ENCODE measurements at places on chromosomes 2 and 18.

GRCh38 chr2:140808820-140809219 lies 1322.0 kb downstream of the LRP1B start:
- H3K4me3 ChIP-seq = no peak overlapping the region
- no peak overlapping the region for H3K27ac ChIP-seq
- no peaks in the 10 kb centered on the region for H3K4me1 ChIP-seq
- H3K27me3 ChIP-seq = no peaks in the 10 kb centered on the region

DNA sequence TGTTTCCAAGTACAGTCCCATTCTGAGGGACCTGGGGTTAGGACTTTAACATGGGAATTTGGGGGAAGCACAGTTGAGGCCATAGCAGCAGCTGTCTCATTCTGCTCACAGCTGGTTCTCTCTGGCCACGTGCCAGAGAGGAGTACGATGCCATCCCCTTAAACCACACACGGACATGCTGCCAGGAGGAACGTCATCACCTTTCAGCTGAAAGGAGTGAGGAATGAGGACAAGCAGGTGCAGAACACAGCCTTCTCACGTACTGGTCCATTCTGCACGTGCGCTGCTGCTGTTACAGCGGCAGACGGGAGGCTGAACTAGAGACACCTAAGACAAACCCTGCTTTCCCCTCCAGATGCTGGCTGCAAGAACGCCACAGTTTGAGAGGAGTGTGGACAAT lies 33.5 kb downstream of the ODC1 start:
- H3K4me1 ChIP-seq = no peaks in the 10 kb centered on the region
- no peak for DNase-seq
- H3K27me3 ChIP-seq = no peaks in the 10 kb centered on the region
- no peak overlapping the region for H3K4me3 ChIP-seq

DNA sequence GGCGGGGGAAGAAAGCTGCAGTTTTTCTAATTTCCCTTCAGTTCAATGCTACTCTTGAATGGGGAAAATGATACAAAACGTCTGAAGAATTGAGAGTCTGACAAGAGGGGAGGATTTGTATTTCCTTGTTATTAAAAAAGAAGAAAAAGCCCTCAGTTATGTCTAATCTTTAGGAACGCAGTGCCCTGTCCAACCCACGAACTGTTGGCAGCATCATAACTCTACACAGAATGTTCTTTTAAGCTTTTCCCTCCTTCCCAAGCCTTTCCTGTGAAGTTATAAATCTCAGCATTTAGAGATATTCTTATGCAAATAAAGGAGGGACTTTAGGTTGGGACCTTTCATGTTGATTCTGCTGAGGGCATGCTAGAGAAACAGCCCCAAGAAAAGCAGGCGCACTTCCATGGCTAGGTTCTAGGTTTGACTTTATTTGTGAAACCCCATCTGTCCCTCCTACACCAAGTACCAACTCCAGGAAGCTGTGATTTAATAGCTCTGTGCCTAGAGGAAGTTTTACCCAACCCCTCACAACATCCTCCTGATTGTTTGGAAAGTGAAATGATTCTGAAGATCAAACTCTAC lies 288.6 kb downstream of the SETBP1 start:
- H3K4me3 ChIP-seq = no peak overlapping the region
- no peak for DNase-seq
- no peaks in the 10 kb centered on the region for H3K4me1 ChIP-seq
- H3K27ac ChIP-seq = no peak overlapping the region
- no peaks in the 10 kb centered on the region for H3K27me3 ChIP-seq
- no peaks in the 10 kb centered on the region for H3K36me3 ChIP-seq

DNA sequence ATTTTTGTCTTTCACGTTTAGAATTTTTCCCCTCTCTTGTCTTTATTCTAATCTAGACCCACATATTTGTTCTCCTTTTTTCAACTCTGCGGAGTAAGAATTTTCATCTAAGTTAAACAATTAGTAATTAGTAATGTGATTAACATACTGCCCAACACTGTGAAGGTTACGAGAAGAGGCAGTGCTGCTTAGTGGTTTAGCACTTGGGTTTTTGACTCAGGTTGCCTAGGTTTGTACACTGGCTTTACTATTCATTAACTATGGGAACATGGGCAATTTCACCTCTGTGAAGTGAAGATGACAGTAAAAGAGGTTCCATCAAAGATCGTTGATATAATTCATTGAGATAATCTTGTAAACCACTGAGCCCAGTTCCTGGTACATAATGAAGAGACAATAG lies 82.2 kb upstream of the PNPT1 start:
- H3K27me3 ChIP-seq = peaks cover 8% of the 10 kb centered on the region
- H3K4me3 ChIP-seq = no peak overlapping the region
- DNase-seq = no peak
- H3K27ac ChIP-seq = no peak overlapping the region
- no peaks in the 10 kb centered on the region for H3K4me1 ChIP-seq

DNA sequence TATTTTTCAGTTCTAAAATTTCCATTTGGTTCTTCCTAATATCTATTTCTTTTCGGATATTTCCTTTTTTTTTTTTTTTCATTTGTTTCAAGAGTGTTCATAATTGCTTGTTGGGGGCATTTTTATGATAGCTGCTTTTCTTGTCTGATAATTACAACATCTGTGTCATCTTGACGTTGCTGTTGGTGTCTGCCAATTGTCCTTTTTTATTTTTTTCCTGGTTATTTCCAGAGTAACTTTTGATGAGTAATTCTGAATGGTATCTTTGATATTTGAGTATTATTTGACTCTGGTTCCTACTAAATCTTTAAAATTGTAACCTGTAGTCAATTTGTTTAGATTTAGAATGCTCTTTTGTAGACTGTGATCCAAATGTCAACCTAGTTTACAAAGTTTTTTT lies 51.3 kb upstream of the CHRNA1 start:
- no peaks in the 10 kb centered on the region for H3K36me3 ChIP-seq
- no peaks in the 10 kb centered on the region for H3K27me3 ChIP-seq
- no peak overlapping the region for H3K27ac ChIP-seq
- no peak overlapping the region for H3K4me3 ChIP-seq
- no peak for DNase-seq
- no peaks in the 10 kb centered on the region for H3K4me1 ChIP-seq

GRCh38 chr18:50194631-50195532 lies at the start of gene MYO5B:
MYO5B (minus strand) TSS chr18:50195147; CDS start chr18:50194793, 354 bp downstream.
- no peak within 1 kb of the TSS for H3K27ac ChIP-seq
- H3K36me3 ChIP-seq = no peaks in the 10 kb centered on the region
- H3K4me1 ChIP-seq = no peaks in the 10 kb centered on the region
- no peak for DNase-seq
- peaks cover under 1% of the 10 kb centered on the region for H3K27me3 ChIP-seq

- no peaks in the 10 kb centered on the region for H3K4me1 ChIP-seq
- no peaks in the 10 kb centered on the region for H3K27me3 ChIP-seq
- no peak for DNase-seq
- no peaks in the 10 kb centered on the region for H3K36me3 ChIP-seq
- H3K4me3 ChIP-seq = no peak overlapping the region
These were observed 135.3 kb downstream of the INSIG2 start for GRCh38 chr2:118223511-118223991.

GRCh38 chr2:126894082-126894481 lies 4.6 kb upstream of the TEX51 start:
- no peak for DNase-seq
- peaks cover 6% of the 10 kb centered on the region for H3K27me3 ChIP-seq
- H3K4me1 ChIP-seq = no peaks in the 10 kb centered on the region
- H3K4me3 ChIP-seq = no peak overlapping the region
- no peak overlapping the region for H3K27ac ChIP-seq
- no peaks in the 10 kb centered on the region for H3K36me3 ChIP-seq

- H3K36me3 ChIP-seq = no peaks in the 10 kb centered on the region
- no peak overlapping the region for H3K27ac ChIP-seq
- H3K4me3 ChIP-seq = no peak overlapping the region
- DNase-seq = no peak
These were observed 23.6 kb downstream of the CYB5A start for GRCh38 chr18:74268175-74268574.

- DNase-seq = no peak
- no peak overlapping the region for H3K4me3 ChIP-seq
- no peak overlapping the region for H3K27ac ChIP-seq
- H3K4me1 ChIP-seq = no peaks in the 10 kb centered on the region
- no peaks in the 10 kb centered on the region for H3K36me3 ChIP-seq
These were observed 42.0 kb upstream of the CREB1 start for GRCh38 chr2:207487650-207488311.

GRCh38 chr18:3083766-3084165 lies 70.8 kb upstream of the LPIN2 start:
- no peaks in the 10 kb centered on the region for H3K36me3 ChIP-seq
- H3K4me1 ChIP-seq = no peaks in the 10 kb centered on the region
- no peak overlapping the region for H3K4me3 ChIP-seq
- no peak for DNase-seq

- H3K27me3 ChIP-seq = no peaks in the 10 kb centered on the region
- no peak overlapping the region for H3K27ac ChIP-seq
- H3K36me3 ChIP-seq = no peaks in the 10 kb centered on the region
- H3K4me3 ChIP-seq = no peak overlapping the region
- no peak for DNase-seq
These were observed 18.0 kb downstream of the MALL start for GRCh38 chr2:110097506-110098220.

DNA sequence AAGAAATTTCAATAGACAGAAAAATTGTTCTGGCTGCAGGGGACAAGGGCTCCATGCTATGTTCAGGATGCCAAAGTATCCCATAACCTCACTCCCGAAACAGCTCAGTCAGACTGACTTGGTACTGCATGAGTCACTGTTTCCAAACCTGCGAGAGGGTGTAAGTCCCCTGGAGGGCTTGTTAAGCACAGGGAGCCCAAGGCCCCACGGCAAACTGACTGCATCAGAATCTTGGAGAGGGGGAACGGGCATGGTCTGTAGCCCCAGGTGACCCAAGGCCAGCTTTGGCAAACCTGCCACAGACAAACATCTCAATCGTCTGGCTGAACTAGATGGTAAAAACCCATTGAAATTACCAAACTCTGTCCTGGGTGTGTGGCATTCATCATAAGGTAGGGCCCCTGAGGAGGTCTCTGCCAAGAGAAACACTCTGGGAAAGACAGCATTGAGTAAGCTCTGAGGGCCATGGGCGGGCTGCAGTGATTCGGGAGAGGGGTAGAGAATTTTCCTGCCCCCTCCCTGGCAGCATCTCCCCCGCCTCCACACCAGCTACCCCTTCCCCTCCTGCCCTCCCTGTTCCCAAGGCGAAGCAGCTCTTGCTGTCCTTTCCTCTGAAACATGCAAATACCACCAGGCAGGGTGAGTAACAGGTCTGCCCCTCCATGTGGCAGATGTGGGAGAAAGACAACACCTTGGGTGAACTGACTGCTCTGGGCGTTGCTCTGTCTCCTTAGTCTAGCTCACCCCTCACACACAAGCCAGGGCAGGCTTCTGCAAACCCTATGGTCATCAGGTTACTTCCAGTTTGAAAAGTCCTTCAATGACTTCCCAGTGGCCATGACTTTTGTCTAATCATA lies 274.7 kb upstream of the SIX2 start:
- DNase-seq = no peak
- no peaks in the 10 kb centered on the region for H3K4me1 ChIP-seq
- no peak overlapping the region for H3K4me3 ChIP-seq
- no peaks in the 10 kb centered on the region for H3K36me3 ChIP-seq

DNA sequence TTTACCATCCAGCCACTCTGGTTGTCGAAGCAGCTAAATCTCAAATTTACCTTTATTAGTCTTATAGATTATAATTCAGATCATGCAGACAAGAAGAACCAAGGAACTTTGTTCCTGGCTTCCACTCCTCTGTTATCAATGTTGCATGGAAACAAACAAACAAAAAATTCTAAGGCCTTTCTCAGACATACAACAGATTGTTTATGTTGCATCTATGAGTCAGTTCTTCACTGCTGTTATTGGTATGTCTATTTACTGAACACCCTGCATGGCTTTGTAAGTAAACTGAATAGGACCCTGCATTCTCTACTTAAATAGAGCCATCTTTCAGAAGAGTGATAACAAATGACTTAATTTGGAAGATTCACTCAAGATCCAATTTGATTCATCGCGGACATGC lies 1.6 kb upstream of the ANKRD44 start:
- H3K27me3 ChIP-seq = no peaks in the 10 kb centered on the region
- H3K4me1 ChIP-seq = peaks cover 45% of the 10 kb centered on the region
- H3K4me3 ChIP-seq = no peak overlapping the region
- H3K36me3 ChIP-seq = no peaks in the 10 kb centered on the region

DNA sequence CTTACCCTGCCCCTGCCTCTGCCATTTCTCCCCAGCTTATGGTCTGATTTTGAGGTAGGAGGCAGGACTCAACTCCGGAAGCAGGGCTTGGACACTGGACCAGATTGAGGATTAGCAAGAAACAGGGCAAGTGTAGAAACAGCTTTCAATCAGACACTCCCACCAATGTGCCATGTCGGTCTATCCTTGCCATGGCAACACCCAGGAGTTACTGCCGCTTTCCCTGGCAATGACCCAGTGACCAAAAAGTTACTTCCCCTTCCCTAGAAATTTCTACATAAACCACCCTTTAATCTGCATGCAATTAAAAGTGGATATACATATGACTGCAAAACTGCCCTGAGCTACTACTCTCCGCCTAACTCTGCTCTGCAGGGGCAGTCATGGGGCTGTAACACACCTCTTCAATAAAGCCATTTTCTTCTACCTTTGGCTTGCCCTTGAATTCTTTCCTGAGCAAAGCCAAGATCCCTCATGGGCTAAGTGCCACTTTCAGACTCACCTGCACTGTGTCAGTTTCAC lies 156.7 kb downstream of the LPIN1 start:
- no peak overlapping the region for H3K27ac ChIP-seq
- H3K4me1 ChIP-seq = no peaks in the 10 kb centered on the region
- H3K36me3 ChIP-seq = no peaks in the 10 kb centered on the region
- H3K27me3 ChIP-seq = no peaks in the 10 kb centered on the region

GRCh38 chr2:220215785-220216184 lies 588.4 kb downstream of the SLC4A3 start:
- DNase-seq = no peak
- no peak overlapping the region for H3K4me3 ChIP-seq
- H3K4me1 ChIP-seq = no peaks in the 10 kb centered on the region
- H3K27me3 ChIP-seq = no peaks in the 10 kb centered on the region
- no peaks in the 10 kb centered on the region for H3K36me3 ChIP-seq

- no peaks in the 10 kb centered on the region for H3K4me1 ChIP-seq
- no peak overlapping the region for H3K4me3 ChIP-seq
- no peak for DNase-seq
These were observed 202.2 kb downstream of the CDH20 start for GRCh38 chr18:61535401-61535800.

DNA sequence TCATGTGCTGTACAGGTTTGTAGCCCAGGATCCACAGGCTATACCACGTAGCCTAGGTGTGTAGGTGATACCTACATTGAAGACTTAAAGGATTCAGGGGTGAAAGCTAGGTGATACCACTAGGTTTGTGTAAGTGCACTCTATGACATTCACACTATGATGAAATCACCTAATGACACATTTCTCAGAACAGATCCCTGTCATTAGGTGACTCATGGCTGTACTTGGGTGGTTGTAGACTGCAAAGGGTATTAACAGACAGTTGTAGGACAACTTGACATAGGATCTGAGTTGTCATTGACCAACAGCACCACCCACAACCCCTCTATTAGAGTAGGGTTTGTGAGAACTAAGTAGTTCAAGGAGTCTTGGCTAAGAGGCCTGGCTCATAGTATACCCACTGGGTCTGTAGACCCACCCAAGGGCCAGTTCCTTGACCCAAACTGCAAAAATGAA lies 27.7 kb upstream of the SMCHD1 start:
- no peak overlapping the region for H3K27ac ChIP-seq
- no peaks in the 10 kb centered on the region for H3K36me3 ChIP-seq
